ENCODE measurements at places on chromosomes 1 and 21.

DNA sequence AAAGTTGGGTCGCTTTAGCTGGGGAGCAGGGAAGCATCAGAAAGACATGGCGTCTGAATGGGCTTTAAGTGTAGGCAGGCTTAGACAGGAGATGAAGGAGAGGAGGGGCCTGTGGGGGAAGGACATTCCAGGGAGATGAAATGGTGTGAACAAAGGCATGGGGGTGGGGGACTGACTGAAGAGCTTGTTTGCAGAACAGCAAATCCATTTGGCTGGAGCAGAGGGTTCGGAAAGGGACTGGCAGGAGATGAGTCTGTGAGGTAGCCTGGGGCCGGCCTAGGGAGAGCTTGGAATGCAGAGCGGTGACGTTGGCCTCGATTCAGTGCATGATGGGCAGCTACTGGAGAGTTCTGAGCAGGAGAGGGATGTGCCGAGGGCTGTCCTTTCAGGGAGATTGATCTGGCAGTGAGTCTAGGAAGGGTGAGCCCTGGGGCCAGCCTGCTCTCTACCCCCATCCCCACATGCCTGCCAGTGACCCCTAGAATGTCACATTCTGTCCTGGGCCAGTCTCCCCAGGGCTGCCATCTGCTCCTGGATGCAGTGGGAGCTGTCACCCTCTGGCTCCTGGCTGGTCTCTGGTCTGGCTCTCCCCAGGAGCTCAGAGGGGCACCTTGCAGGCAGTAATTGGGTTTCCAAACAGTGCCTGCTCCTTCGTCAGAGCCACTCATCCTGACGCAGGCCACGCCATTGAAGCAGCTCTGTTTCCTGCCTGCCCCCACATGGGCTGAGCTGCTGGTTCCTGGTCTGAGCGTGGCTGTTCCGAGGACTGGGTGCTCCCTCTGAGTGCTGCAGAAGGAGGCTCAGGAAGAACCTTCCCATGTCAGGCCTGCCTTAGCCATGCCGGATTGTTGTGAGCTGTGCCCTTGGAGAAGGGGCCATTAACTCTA is 22.3 kb upstream of the TMEM222 start:
- peak; percentile 99 for DNase-seq

DNA sequence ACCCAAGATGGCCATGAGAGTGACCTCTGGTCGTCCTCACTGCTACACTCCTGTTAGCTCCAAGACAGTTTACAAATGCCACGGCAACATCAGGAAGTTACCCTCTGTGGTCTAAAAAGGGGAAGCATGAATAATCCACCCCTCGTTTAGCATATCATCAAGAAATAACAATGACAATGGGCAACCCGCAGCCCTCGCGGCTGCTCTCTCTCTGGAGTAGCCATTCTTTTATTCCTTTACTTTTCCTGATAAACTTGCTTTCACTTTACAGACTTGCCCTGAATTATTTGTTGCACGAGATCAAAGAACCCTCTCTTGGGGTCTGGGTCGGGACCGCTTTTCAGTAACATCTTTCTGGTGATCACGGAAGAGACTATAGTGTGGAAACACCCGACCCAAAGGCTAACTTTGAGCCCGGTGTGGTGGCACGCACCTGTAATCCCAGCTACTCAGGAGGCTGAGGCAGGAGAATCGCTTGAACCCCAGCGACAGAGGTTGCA is 19.8 kb upstream of the COX20 start:
- DNase-seq = peak; percentile 61

- DNase-seq = no peak
Observed at GRCh38 chr1:93171549-93172034, 8.6 kb downstream of the TMED5 start.

- peak; percentile 62 for DNase-seq
Observed at GRCh38 chr1:223363856-223364684, at the start of gene SUSD4. Gene SUSD4, minus strand, starts transcription at chr1:223364176. Its CDS starts 751 bp downstream, at chr1:223363425.

DNA sequence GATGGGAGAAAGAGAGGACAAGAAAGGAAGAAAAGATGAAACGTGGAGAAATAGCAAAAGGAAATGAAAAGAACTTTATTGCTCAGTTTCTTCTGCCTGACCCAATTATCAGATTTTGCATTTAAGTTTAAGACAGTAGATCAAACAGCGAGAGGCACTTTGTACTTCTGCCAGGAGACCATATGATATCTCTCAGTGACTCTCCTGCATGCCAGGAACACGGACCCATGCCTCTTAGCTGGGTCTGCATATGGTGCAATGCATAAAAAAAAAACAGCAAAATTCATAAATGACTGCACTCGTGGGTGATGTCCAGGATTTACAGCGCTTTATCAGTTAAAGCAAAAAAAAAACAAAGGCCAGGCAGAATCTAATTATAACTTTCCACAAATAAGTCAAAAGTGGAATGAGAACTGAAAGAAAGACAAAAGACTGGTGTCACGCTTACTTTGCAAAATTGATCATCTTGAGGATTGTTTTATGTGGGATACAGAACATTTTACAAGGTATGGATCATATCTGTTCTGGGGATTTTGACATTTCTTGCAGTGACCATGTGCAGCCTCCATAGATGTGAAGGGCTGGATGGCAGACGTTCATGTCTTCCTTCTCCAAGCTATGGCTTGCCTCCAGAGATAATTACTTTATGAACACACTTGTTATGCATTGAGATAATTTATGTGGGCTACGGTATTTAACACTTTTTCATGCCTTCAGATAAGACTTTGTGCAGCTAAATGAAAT is 79.5 kb downstream of the RUNX1 start:
- no peak for DNase-seq

DNA sequence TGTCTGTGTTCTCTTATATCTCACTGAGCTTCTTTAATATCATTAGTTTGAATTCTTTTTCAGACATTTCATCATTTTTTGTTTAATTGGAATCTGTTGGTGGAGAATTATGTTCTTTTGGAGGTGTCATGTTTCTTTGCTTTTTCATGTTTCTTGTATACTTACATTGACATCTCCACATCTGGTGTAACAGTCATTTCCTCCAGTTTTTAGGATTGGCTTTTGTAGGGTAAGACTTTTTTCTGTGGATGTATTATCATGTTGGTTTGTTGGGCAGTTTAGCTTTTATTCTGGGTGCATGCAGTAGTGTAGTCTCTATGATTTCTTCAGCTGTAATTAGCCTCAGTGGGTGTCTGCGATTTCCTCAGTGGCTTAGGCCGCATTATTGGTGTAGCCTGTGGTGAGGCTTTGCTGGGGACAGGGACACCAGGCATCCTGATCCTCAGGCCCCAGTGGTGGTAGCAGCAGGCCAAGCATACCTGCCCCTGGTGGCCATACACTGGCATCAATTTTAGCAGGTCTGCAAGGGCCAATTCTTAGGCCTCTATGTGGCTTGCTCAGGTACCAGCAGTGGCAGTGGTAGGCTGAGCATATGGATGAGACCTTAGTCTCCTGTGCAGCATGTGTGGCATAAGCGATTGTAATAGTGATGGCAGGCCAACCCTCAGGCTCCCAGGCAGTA is 77.6 kb upstream of the SAMD13 start:
- DNase-seq = no peak

DNA sequence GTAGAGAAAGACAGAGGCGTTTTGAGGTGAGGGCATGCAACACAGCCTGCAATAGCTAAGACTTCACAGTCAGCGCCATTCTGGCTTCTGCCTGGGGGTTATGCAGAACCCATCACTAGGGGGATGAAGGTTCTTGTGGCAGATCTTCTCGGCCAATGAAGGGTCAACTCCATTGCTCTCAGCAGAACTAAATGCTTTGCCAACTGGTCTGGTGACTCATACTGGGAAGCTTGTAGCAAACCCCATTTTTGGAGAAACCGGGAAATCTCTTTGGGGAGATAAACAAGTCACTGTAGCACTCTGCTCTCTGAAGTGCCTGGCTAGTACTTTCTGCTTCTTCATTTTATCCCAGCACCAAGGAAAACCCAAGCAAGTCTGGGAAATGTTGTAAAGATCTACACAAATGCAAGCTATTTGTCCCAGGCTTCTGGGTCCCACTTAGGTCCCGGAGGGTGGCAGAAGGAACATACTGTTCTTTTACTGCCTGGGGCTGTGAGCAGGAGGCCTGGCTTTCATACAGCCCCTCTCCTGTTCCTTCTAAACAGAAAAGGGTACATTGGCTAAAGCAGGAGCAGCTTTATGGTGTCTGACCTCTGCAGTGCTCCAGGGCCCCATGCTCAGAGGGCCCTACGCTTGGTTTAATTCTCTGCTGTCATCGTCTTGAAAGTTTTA is 28.8 kb downstream of the SHISA4 start:
- no peak for DNase-seq

Data from ELF-1 (cell line).